Kidney (tissue), 22 donors: ENCODE measurements at places on chromosomes 5 and 9. TPM values are rescaled to one million over a fixed set of nuclear protein-coding genes. Genes with fewer than 3 reads are reported as not detected.

The KIAA1958 gene
- total RNA-seq: 15.3 TPM

The CDO1 gene
- 3.0 TPM for total RNA-seq

The FOXD1 gene
- 5.9 TPM for total RNA-seq

The TTC16 gene
- 0.72 TPM for total RNA-seq
